T-helper 9 cell (primary cell): ENCODE measurements at places on chromosomes 12 and 14.
A peak's percentile ranks its signal among the peaks of the same experiment; 100 is the strongest.

- DNase-seq: no peak
These were observed 87.6 kb downstream of the SEC23A start for GRCh38 chr14:39015360-39015961.

GRCh38 chr12:108955225-108955835, 65.5 kb downstream of the SVOP start:
- no peak for DNase-seq

GRCh38 chr12:49684310-49684854, 22.8 kb downstream of the FMNL3 start:
- DNase-seq: no peak

DNA sequence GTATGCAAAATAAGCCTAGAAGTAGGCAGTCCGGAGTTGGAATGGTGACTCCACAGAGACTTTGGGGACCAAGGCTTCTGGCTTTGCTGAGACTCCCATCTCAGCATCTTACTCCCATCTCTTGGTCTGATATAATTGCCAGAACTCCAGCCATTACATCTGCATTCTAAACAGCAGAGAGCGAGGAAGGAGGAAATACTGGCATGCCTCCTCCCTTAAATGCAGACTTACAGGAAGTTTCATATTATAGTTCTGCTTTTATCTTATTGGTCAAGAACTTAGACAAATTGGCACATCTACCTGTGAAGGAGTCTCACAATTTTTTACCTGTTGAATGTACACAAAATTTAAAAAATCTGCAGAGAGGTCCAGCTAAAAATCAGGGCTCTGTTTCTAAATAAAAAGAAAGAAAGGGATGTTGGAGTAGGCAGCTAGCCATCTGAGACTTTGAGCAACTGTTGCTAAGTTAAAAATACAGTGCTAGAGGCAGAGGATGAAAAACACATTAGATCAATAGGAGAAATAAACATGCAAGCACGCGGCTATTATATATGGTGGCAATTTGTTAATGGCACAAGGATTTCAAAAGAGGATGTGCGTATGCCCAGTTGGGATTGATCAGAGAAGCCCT, 209.9 kb upstream of the HMGA2 start:
- DNase-seq: no peak

GRCh38 chr12:46602474-46602873, 223.3 kb downstream of the SLC38A4 start:
- no peak for DNase-seq

- DNase-seq: no peak
These were observed 72.9 kb upstream of the BTG1 start for GRCh38 chr12:92218394-92219077.

- DNase-seq: no peak
These were observed 37.5 kb downstream of the EID3 start for GRCh38 chr12:104340925-104341611.

GRCh38 chr14:88452231-88452630, 66.8 kb downstream of the SPATA7 start:
- DNase-seq: no peak

- DNase-seq: no peak
These were observed 48.0 kb downstream of the TMEM116 start for GRCh38 chr12:111964935-111965334.

DNA sequence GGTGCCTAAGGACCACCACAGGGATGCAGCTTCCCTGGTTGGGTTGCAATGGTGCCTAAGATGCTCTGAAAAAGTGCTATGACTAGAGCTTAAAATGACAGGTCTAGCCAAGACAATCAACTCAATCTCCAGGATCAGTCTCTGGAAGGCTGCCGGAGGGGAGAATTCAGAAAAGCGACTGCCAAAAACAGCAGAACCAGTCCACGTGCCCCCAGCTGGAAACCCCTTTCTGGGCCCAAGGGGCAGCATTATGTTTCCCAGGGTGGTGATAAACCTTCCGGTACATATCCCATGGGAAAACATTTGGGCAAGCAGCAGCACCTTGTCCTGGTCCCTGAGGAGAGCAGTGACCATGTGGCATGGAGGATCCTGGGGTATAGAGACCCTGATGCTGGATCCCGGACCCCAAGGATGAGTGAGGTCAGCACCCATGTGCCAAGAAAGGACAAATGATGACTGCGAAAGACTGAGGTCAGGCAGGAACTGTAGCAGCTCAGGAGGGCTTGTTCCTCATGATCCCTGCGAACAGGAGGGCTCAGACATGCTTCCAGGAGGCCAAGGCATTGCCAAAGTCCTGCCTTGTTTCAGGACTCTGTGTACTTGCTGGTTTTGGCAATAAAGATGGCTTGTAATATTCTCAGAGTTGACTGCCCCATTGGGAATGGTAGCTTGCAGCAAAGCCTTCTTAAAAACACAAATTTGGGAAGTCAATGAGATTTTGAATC, 49.9 kb upstream of the LTBP2 start:
- no peak for DNase-seq

GRCh38 chr14:103382376-103382775, 2.8 kb upstream of the MARK3 start:
- no peak for DNase-seq

DNA sequence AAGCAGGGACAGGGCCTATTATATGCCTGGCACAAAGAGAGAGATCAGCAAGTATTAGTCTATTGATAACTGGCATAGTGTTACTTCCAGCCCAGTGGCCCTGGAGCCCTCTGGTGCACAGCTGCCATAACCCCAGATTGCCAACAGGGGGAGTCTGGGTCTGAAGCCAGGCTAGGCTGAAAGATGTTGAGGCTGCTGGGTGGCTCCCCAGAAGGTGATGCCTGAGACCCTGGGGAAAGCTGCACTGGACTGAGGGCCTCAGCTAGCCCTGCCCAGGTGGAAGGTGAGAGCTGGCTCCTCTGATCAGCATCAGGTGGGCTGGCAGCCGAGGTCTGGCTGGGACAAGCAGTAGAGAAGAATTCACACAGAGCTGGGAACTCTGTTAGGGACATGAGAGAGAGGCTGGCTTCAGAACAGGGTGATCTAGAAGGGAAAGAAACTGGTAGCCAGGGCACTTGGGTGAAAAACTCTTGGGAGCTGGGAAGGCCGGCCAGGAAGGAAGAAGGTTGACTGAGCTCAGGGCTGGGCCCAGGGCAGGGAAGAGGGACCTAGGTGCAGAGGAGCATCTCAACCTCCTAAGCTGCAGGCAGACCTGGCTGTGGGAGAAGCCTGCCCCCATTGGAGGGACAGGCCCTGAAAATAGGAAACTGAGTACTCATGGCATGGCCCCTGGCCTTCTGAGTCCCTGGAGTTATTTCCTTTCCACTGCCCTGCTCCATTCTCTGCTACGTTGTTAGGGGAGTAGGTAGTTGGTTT, 3.9 kb downstream of the GZMH start:
- peak; percentile 46 for DNase-seq

DNA sequence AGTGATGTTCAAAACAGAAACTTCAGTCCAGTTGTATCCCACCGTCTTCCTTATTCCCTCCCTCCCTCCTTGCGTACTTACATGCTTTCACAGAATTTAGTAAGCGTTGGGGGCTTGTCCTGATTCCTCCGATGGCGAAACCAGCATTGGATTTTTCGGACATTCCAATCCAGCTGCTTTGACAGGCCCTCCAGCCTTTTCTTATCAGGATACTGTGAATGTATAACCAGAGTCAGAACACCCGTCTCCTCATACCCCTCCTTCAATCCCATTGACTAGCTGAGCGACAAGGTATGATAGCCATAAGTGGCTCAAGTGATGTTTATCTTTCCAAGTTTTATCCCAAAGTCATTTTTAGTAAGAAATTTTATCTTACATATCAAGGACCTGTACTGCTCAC, 24.2 kb downstream of the CERS5 start:
- DNase-seq: no peak

DNA sequence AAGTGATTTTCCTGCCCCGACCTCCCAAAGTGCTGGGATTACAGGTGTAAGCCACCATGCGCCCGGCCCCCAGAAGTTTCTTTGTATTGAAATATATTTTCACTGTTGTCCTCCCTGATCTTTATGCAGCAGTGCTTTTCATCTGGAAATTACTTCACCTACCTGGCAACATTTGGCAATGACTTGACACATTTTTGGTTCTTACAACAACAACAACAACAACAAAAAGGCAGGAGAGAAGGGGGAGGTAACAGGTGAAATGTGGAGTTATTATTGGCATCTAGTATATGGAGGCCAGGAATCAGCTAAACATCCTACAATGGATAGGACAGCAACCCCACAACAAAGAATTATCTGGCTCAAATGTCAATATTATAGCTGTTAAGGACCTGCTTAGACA, 13.9 kb downstream of the FANCM start:
- no peak for DNase-seq

DNA sequence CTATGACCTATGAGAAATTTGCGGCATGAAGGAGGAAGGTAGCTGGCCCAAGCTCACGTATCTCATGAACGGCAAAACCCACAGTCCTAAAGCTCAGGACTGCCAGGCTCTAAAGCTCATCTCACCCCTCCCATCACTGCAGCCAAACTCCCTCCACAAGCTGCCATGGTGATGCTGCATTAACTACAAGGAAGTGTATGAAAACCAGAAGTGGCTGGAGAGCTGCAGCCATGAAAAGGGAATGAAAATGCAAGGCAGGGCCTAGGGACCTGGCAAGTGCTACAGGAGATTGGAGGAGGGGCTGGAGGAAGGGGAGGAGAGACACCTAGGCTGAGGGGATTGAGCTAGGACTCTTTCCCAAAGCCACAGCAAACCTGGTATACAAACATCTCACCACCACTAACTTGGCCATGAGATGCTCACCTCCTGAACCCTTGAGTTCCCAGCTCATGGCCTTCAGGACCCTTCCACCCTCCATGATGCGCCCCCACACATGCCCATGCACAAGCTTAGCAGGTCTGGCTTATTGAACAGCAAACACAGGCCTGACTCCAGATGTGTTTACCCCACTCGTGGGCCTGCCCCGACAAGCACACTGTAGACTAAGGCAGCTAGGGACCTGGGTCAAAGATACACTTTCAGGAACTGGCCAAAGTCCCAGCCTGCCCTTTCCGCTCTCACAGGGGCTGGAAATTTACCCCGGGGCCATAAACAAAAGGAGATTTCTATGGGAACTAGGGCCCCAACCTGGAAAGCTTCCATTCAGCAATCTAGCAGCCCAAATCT, 42.0 kb downstream of the LTBP2 start:
- DNase-seq: no peak

- no peak for DNase-seq
These were observed 78.5 kb upstream of the RASSF3 start for GRCh38 chr12:64531665-64532334.

GRCh38 chr14:86457481-86458135, 927.7 kb downstream of the FLRT2 start:
- DNase-seq: no peak

- DNase-seq: no peak
These were observed 130.1 kb upstream of the HIF1A start for GRCh38 chr14:61565181-61565580.

DNA sequence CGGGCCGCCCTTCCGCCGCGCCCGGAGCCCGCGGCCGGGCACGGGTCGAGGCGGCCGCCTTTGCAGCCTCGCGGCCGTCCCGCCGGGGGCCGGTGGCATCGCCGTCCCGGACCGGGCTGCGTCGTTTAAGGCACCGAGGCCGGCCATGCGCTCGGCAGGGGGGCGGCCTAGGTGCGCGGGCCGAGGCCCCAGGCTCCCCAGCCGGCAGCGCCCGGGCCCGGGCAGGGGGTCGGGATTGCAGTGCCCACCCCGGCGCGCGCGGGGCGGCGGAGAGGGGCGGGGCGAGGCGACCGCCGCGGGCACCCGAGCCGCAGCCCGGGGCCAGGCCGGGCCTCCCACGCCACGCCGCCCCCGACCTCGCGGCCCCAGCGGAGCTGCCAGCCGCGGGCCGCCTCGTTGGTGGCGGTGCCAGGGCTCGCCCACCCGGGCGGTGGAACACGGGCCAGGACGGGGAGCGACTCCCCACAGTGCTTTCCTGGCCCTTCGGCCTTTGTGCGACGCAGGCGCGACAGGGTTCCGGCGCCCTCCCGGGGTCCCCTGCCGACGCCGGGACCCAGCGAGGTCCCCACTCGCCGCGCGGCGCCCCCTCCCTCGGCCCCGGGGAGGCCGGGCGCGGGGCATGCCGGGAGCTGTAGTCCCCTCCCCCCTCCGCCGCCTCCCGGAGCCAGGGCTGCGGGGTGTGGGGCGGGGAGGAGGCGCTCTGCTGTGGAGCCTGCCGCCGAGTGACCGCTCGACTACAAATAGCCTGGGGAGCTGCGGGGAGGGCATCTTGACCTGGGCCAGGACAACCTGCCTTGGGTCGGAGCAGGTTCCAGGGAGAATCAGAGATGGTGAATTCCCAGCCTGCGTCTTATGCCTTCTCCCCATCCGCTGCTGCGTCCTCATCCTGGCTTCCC, 769 bp downstream of the FKBP4 start:
- DNase-seq: peak; percentile 69

- DNase-seq: no peak
These were observed 2.2 kb downstream of the CPSF6 start for GRCh38 chr12:69241438-69242092.

DNA sequence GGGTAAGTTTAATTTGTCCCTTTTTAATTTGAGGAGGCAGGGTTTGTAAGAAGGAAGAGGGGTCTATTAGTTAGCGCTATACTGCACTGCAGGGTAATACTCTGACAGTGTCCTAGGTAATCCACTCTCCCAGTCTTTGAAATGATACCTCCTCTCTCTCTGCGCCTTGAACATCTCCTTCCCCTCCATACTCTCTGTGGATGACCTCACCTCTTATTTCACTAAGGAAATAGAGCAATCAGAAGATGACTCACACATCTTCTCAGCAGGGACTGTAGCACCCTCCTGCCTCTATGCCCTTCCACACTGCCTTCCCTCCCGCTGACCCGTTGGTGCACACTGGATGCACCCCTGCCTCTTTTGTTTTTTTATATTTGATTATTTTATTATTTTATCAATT, 94.2 kb downstream of the GRIP1 start:
- no peak for DNase-seq

GRCh38 chr14:91392623-91393303, 24.9 kb downstream of the CCDC88C start:
- no peak for DNase-seq

GRCh38 chr14:102888748-102889147, 33.7 kb upstream of the AMN start:
- no peak for DNase-seq

DNA sequence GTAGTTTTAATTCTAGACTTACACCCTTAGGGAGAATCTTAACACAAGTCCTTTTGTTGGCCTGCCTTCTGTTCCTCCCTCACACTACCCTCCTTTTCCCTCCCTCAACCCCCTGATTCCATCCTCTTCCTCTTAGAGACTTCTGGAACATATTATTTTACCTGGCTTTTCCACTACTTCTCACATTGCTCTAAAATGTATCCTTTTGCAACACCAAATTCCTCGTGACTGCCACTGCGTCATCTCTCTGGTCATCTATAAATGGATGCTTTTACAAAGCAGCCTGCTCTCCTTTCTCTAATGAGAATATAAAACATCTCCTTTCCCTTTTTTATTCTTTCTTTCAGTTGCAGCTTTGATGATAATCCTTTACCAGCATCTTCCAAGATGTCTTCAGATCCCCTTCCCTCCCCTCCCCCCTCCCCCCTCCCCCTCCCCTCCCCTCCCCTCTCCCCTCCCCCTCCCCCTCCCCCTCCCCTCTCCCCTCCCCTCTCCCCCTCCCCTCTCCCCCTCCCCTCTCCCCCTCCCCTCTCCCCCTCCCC, 93.6 kb downstream of the DIP2B start:
- DNase-seq: no peak

- no peak for DNase-seq
These were observed 176.3 kb downstream of the ATP23 start for GRCh38 chr12:58117667-58118066.

- peak; percentile 1 for DNase-seq
These were observed 433 bp downstream of the COX16 start for GRCh38 chr14:70359076-70359424.

- DNase-seq: no peak
These were observed 10.7 kb upstream of the AVIL start for GRCh38 chr12:57829025-57829777.
